EH (cell line): ENCODE measurements at places on chromosomes 7 and 10.

DNA sequence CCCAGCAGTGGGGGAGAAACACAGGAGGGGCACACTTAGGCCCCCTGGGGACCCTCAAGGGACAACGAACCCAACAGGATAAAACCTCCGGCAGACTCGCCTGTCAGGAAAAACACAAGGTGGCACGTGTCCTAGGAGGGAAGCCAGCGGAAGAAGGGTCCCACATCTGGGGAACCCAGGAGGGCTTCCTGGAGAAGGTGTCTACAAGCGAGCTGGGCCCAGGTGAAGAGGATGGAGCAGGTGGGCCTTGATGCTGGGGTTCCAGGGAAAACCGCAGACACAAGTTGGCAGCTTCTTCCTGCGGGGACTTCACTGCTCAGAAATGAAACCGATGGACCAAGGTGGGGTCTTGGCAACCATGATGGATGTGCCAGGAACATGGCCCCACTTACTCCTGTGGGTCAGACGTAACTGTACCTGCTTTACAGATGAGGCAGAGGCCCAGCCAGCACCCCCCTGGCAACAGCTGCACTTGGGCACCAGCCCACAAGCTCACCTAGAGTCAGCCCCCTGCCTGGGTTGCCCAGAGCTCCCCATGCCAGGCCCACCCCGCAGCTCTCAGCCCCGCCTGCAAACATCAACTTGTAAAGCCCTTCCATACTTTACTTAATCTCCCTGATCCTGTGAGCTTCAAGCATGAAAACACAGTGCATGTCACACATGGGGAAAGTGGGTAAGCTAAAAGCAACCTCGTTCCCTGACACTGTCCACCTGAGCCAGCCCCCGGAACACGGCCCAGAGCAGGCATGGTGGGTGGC lies 225.0 kb downstream of the ELFN1 start:
- DNase-seq = no peak

GRCh38 chr7:92841192-92841591 lies 4.8 kb upstream of the CDK6 start:
- DNase-seq = peak; percentile 33

GRCh38 chr10:131312478-131312836 lies 936 bp upstream of the TCERG1L start:
- DNase-seq = no peak

DNA sequence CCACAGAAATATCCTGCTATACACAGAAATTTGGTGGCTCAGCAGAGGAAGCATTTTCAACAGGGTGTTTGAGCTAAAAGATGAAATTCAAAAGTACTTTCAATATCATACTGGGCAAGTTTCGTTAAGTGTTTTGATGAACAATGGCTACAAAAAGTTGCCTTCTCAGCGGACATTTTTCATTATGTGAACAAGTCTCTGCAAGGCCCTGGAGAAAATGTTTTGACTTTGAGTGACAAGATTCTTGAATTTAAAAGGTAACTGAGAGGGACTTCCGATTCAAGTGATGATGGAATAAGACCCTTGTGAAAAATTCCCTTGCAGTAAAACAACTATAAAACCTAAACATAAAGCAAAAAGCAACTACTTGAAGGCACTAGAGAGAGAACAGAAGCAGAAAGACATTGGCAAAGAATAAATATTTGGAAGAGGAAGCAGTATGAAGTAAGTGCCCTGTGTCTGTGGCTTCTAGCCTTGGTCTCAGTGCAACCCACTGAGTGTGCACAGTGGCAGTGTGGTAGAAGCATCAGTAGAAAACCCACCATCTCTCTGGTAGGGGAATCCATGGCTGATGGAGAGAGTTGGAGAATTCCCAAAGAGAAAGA lies 62.5 kb upstream of the NAMPT start:
- no peak for DNase-seq

GRCh38 chr7:135784013-135784412 lies 35.4 kb upstream of the FAM180A start:
- no peak for DNase-seq
